COR-L47 (cell line): ENCODE measurements at places on chromosomes 2 and 18.

DNA sequence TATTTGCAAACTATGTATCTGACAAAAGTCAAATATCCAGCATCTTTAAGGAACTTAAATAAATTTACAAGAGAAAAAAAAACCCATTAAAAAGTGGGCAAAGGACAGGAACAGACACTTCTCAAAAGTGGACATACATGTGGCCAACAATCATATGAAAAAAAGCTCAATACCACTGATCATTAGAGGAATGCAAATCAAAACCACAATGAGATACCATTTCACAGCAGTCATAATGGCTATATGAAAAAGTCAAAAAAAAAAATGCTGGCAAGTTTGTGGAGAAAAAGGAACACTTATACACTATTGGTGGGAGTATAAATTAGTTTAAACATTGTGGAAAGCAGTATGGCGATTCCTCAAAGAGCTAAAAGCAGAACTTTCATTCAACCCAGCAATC is 130.3 kb upstream of the LHCGR start:
- no peak for DNase-seq

DNA sequence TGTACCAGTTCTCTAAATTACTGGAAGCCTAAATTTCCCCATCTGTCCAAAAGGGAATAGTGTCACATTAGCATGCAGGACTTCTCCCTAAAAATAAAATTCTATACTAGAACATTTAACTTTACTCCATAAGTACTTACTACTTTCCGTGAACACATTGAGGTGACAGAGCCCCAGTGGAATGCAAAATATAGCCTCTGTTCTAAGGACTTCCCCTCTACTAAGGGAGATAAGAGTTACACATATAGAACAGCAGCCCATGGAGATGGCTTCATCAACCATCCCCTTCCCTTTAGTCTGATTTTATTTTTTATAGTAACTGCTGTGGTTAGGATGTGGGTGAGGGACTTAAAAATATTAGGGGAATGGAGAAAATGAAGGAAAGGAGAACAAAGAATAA is 68.9 kb upstream of the STPG4 start:
- DNase-seq = no peak

DNA sequence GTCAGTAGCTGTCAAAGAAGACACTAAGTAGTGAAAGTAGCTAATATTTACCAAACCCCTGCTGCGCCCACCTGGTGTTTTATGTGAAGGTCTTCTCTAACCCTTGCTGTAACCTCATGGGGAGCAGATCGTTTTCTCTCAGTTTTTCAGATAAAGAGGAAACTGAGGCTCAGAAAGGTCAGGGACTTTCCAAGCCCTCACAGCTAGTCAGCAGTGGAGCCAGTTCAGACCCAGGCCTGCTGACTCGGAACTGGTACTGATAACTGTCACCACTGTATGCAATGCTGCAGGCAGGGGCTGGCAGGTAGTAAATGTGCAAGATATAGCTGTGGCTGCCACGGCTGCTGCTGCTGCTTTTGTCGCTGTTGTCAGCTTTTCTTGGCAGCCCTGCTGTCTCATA is 69.1 kb downstream of the LRRFIP1 start:
- no peak for DNase-seq

DNA sequence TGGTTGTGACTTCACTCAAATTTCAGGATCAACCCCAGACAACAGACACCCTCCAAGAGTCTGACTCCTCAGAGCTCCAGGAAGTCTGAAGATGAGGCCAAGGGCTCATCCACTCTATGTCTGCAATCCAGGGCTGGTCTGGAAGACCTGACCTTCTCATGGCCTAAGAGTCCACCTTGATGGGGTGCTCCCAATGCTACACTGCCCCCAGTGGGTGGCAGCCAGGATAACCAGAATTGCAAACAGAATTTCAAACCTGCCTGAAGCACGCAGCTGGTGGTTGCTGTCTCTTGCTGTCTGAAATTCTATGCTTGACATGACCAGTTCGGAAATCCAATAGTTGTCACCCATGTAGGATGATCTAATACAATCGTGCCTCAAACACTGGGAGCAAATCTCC is 96.0 kb downstream of the UXS1 start:
- no peak for DNase-seq

DNA sequence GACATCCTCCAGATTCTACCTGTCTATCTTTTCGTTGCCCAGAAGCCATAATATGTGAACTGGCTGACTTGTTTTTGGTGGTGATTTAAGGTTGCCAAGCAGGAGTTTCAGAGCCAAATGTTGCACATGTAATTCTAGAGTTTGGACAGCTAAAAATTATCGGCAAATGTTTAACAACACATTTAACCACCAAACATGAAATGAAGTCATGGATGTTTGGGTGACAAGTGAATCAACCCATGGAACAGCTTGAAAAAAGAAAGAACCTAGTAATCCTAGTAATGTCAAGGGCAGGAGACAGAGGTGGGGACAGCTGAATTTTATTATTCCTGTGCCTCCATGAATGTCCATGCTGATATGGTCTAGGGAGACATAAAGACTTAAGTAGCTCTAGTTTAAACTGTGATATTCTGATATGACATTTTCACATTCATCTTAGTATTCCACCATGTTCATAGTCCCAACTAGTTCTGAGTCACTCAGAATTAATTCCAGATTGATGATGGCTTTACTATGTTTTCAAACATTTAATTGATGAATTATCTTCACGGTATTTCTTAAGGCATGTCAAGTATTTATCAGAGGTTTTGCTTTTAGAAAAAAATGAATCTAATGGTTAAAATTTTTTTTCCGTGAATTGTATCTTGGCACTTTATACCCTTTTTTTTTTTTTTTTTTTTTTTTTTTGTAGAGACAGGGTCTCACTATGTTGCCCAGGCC is 101.7 kb downstream of the SOCS6 start:
- no peak for DNase-seq
